Psoas muscle (tissue), 8 donors: ENCODE measurements at places on chromosomes 1 and 21. TPM values are rescaled to one million over a fixed set of nuclear protein-coding genes. Genes with fewer than 3 reads are reported as not detected.

- DNase-seq = no peak
- no peak overlapping the region for H3K4me3 ChIP-seq
- no peaks in the 10 kb centered on the region for H3K27me3 ChIP-seq
- no peak overlapping the region for H3K27ac ChIP-seq
- H3K4me1 ChIP-seq = peaks cover 28% of the 10 kb centered on the region
- no peaks in the 10 kb centered on the region for H3K36me3 ChIP-seq
Measured at GRCh38 chr1:214583824-214584554, 19.0 kb upstream of the CENPF start.

DNA sequence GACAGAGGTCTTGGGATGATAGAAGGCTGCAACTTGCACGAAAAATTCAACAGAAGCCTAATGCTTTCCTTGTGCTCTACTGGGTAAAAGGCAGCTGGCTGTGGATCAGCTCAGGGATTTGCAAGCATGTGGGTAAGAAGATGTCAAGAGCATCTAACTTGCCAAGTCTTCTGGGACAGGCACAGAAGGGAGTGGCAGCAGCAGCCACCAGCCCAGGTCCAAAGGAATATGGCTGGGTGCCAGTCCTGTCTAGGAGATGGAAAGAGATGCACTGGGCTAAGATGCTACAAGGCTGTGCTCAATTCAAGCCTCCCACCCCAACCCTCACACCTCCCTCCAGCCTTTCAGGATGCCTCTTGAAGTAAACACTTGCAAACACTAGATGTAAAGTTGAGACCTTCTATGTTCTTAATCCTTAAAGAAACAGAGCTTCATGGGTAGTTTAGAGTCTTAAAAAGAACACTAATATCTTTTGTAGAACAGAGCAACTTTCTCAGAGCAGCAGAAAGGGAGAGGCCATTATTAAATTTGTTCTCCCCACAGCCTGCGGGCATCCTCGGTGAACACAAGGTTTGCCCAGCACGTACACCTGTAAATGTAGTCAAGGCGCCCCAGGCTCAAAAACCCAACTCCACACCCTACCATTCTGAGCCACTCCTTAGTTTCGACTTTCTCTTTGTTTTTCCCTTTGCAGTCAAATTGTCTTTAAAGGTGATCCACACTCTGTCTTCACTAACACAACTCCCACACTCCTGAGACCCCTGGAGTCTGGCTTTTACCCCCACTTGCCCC lies 64.6 kb upstream of the BCAR3 start:
- H3K36me3 ChIP-seq = no peaks in the 10 kb centered on the region
- H3K4me3 ChIP-seq = no peak overlapping the region
- H3K27me3 ChIP-seq = no peaks in the 10 kb centered on the region

GRCh38 chr1:150970808-150971582 lies 3.6 kb downstream of the CERS2 start:
- H3K4me3 ChIP-seq = peak overlapping the region; percentile 86
- DNase-seq = peak; percentile 86
- H3K27ac ChIP-seq = peak overlapping the region; percentile 97
- H3K4me1 ChIP-seq = peaks cover 35% of the 10 kb centered on the region
- no peaks in the 10 kb centered on the region for H3K27me3 ChIP-seq

- no peaks in the 10 kb centered on the region for H3K36me3 ChIP-seq
- no peak overlapping the region for H3K27ac ChIP-seq
- no peak overlapping the region for H3K4me3 ChIP-seq
- H3K4me1 ChIP-seq = no peaks in the 10 kb centered on the region
Measured at GRCh38 chr21:31201144-31201543, 142.9 kb downstream of the TIAM1 start.

The SPATA17 gene
- total RNA-seq = not detected
